ENCODE measurements at places on chromosomes 5 and 9.

GRCh38 chr5:168612123-168612522 is 33.0 kb upstream of the PANK3 start:
- DNase-seq, result no peak

DNA sequence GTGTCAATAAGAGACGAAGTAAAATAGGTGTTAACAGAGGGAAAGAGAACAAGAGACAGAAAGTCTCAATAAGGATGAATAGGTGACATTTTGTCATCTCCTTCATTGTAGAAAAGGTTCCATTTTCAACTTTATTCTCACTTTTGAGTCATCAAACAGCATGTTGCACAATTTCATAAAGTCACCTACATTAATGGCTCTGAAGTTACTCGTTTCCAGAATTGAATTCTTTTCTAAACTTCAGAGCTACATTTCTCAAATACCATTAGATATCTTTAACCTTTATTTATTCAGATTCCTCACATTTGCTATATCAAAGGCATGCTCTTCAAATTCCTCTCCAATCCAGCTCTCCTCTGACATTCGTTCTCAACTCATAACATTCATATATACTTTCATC is 13.1 kb downstream of the ADAMTS6 start:
- DNase-seq, result no peak

GRCh38 chr5:83219495-83219894 is 142.1 kb downstream of the XRCC4 start:
- DNase-seq, result no peak

- DNase-seq, result no peak
Observed at GRCh38 chr5:139248826-139249453, 44.6 kb upstream of the MATR3 start.

- no peak for DNase-seq
Observed at GRCh38 chr9:90880669-90881068, 79.0 kb downstream of the SYK start.

- DNase-seq, result no peak
Observed at GRCh38 chr5:180808461-180809000, 5.9 kb upstream of the MGAT1 start.

DNA sequence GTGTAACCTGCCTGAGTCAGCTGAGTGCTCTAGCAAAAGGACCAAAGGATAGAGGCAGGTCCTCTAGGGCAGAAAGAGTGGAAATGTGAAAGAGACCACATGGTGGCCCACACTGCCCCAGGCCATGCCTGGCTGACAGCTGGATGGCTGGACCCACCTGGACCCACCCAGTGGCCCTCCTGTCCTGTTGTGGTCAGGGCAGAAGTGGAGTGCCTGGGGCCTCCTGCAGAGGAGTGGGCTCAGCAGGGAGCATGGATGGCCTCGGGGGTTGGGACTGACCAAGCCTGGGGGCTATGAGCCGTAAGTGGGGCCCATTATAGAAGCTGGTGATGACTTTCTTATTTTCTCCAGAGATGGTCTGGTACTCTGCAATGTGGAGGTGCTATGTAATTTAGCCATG is 55.7 kb upstream of the FAM120AOS start:
- no peak for DNase-seq

DNA sequence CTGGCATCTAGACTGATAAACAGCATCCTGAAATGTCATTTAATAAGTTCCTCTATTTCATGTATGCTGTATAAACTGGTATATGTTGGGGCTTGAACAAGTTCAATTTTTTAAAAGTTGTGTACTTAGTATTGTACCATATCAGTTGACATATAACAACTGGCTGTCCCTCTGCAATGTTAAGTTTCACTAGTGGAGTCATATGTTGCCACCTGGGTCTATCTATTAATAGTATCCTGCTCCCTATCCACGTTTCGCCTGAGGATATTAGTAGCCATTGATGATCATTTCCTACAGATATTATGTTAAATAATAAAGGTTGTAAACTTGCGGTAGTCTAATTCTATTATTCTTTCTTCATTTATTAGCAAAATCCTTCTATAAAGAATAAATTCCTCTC is 177.6 kb downstream of the RFX3 start:
- no peak for DNase-seq

GRCh38 chr5:140696891-140697492 is 3.3 kb upstream of the ZMAT2 start:
- DNase-seq, result no peak

DNA sequence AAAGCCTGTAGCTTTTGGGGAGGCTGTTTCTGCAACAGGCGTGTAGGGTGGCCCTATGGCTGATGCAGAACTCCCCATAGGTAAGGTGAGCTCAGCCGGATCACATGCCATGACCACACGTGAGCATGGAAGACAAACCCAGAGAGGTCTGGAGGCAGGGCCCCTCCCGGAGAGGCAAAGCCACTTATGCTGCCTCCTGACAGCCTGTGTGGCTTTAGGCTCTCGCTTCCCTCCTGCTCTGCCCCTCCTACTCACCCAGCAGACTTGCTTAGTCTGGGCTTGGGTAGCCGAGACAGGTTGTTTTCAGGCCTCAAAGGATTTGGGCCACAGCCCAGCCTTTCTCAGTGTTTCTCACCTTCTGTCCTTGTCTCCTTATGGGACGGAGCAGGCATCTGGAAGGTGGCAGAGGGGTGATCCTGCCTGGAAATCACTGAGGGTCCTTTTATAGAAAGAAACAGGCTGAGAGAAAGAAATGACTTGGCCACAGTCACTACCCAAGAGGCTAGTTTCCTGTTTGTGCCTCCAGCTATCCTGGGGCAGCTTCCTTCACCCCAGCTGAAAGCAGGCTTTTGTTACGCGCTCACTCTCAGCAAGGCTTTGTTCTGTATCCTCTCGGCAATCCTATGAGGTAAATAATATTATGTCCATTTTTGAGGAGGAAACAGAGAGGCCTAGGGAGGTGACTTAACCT is 89.9 kb downstream of the DAB2IP start:
- DNase-seq, result no peak

GRCh38 chr9:124657516-124657915 is 113.6 kb downstream of the NR6A1 start:
- no peak for DNase-seq

- DNase-seq, result no peak
Observed at GRCh38 chr9:17761984-17762676, 183.3 kb downstream of the SH3GL2 start.

DNA sequence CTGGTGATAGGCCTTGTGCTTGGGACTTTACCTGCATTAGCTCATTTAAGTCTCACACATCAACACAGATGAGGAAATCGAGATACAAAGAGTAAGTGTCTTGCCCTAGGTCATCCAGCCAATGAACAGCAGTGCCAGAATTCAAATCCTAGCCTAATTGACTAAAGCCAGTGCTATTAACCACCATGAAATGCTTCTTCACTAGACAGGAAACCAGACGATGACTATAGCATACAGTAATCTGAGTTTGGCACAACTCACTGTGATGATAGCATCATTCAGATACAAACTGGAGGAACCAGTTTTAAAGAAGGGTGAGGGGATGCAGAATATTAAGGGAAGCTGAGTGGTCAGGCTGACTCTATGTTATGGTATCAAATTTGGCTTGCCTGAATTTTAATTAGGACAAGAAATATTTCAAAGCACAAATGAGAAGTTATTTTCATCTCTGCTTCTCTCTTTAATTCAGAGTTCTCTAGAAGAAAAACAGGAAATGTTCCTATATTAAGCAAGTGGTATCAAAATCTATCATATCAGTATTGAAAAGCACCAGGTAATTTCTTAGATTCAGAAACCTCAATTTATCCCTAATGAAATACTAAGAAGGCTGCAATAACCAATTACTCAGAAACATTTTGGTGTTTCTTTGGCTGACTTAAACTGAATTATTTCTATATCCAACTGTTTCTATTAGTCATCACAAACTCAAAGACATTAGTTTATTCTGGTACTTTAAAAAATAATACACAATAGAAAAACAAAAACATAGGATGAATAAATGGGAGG is 147.0 kb upstream of the RASA1 start:
- DNase-seq, result no peak

GRCh38 chr5:88884608-88884877 is 1.6 kb upstream of the MEF2C start:
- DNase-seq, result no peak

DNA sequence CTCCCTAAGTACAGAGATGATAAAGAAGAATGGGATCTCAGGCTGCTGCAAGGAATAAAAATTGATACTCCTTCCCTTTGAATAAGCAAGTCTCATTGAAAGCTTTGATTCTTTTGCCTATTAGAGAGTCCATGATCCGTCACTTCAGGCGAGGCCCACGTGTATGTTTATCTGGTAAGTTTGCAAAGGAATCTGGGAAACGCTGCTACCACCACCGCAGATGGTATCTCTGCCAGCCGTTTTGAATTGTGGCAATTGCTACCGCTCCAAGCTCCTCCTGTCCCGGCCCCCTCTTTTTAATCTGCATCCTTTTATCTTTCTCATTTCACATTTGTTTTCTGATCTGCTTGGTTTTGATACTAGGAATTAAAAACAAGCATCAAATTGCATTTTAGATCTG is 42.9 kb upstream of the GRIA1 start:
- DNase-seq, result no peak

DNA sequence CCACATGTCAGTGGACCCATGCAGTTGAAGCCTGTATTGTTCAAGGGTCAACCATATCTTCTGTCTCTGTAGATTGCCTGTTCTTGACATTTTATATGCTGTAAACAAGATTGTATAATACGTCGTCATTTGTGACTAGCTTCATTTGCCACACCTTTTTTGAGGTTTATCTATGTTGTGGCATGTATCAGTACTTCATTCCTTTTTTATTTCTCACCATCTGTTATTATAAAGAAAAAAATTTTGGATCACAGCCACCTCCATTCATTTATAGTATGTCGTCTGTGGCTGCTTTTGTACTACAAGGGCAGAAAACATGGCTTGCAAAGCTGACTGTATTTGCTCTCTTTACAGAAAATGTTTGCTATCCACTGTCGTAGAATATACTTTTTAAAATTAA is 72.4 kb downstream of the TEK start:
- DNase-seq, result no peak

GRCh38 chr5:149924486-149924885 is 20.1 kb downstream of the PDE6A start:
- DNase-seq, result no peak

DNA sequence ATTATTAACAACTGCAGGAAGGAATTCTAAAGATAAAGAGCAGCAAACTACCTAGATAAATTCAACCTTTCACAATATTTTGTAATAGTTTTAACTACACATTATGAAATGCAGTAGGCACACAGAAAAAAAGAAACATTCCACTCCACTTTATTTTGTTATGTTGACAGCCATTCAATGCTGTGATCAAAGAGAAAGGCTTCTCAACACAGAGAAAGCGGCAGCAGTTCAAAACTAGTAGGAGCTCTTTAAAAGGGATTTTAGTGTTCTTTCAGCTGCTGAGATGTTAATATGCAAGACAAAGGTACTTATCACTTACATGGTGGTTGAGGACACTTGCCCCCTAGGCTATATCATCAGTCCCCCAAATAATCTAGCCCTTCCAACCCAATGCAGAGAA is 11.6 kb downstream of the CEMIP2 start:
- no peak for DNase-seq

- DNase-seq, result no peak
Observed at GRCh38 chr9:14071484-14071883, 242.5 kb downstream of the NFIB start.

Data from putamen (tissue), 1 donor.